ENCODE measurements at places on chromosomes 4 and X.
A peak's percentile ranks its signal among the peaks of the same experiment; 100 is the strongest.

- no peak for DNase-seq
Observed at GRCh38 chr4:74537459-74537858, 92.5 kb downstream of the AREG start.

DNA sequence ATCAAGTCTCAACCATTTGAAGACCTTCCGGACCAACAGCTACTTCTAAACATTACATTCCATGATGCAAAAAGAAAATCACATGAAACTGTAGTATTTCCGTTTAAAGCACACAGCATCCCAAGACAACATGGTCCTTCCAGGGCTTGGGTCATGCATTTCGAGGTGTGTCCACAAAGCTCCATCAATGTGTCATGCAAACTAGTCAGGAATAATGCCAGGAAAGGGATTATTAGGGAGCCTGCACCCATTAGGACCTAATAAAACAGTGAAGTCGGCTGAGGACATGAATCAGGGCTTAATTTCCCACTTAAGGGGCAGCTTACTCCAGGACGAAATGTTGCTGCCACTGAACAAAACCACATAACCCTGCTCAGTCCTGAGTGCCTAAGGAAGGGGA is 177.9 kb downstream of the TSPAN5 start:
- no peak for DNase-seq

DNA sequence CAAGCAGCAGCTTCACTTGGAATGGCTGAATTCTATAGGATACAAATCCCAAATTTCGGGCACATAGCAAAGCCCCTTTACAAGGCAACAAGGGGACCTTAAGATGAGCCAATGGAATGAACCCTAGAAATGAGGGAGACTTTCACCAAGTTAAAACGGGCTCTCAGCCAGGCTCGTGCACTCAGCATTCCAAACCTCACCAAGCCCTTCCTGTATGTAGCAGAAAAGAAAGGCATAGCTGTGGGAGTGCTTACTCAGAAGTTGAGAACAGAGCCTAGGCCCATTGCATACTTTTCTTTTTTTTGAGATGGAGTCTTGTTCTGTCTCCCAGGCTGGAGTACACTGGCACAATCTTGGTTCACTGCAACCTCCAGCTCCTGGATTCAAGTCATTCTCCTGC is 10.8 kb upstream of the HERC5 start:
- DNase-seq: no peak

GRCh38 chrX:110317061-110317819 is 645 bp downstream of the AMMECR1 start:
- peak; percentile 30 for DNase-seq

DNA sequence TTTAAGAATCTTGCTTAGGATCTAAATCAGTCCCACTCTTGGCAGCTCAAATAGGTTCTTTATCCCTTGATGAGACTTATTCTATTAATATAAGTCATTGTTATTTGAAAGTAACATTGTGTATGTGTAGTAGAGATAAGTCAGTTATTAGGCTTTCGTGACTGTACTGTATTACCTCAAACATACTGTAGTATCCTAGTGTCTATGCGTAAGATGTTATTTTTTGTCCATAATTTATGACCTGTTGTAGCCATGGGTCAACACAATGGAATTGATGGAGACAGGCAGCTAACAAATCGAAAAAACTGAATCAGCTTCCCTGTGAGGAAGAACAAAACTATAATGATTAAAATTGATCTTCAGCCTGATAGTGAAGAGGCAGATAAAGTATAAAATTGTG is 41.8 kb downstream of the CLCN3 start:
- no peak for DNase-seq

Measured in CD4-positive, alpha-beta T cell treated with Interleukin-10 for 1 hour (primary cell).